Activated CD4-positive, alpha-beta T cell treated with anti-CD3 and anti-CD28 coated beads, Interleukin-2, amount 50 U/mL, for 1 hour (primary cell): ENCODE measurements at places on chromosomes 7 and 10.

- no peak for DNase-seq
These were observed 12.6 kb upstream of the DYNC2I1 start for GRCh38 chr7:158843771-158844170.

DNA sequence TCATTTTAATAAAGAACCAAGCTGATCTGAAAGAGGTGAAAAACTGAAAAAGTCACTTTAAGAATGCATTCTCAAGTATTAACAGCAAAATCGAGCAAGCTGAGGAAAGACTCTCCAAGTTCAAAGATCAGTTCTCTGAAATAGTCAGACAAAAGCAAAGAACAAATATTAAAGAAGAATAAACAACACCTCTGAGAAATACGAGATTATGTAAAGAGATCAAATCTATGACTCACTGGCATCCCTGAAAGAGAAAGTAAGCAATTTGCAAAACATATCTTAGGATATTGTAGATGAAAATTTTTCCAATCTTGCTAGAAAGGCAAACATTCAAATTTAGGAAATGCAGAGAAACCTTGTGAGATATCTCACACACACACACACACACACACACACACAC lies 138.4 kb upstream of the HGF start:
- no peak for DNase-seq

DNA sequence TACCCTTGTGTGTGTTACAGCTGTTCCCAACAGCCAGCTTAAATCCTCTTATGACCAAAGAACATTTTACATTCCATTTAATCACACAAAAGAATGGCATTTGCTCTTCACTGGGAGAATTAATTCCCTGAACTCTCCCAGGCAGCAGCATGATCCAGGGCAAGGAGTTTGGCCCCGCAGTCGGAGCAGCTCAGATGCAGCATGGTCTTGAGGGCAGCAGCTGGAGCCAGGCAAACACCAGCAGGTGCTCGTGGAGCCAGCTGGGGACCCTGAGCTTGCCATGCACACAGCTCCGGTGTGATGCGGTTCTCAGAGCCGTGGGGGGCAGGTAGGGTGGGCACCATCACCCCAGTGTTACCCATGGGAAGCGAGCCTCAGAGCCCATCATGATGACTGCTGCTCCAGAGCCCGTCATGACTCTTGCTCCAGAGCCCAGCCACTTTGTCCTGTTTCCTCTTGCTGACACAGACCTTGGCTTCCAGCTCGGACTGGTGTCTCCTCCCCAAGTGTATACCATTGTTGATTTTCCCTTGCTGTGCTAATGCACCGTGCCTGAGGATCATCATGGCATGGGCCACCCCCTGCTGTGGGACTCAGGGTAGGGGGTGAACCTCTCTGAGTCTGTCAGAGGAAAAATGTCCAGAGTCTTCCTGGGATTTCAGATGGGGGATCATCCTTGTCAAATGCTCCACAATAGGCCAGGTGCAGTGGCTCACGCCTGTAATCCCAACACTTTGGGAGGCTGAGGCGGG lies 75.8 kb downstream of the ZRANB1 start:
- DNase-seq: no peak

DNA sequence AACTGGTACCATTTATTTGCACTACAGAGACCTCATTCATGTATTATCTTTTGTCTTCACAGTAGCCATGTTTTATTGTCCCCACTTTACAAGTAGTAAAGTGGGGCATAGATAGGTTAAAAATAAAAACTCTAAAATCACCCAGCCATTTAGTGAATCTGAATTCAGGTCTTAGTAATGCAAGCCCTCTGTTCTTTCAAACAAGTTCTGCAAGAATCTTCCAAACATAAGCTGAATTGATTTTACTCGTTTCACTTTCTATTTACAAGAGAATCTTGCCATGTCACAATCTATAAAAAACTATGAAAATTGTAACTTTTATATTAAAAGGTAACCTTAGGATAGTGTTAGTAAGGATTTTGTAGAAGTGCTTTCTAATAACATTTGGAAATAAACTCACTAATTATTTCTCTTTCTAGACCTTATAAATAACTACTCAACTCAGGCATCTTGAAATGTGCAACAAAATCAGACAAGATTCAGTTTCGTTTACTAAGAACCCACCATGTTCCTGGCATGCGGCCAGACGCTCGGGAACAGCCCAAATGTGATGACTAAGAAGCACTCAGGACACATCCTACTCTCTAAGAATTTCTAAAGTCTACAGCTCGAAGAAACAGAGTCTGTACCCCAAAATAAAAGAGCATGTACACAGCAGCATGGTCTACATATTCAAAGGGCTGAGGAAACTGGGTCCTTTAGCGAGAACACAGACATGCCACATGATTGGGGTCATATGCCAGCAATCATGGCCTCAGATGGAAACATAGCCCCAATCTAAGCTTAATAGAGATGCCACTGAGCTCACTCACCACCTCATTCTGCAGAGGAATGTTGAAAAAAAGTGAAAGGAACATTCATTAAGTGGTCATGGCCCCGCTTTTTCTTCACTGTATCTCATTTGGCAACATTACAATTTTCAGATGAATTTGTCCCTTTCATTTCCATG lies 167.6 kb downstream of the AMPH start:
- peak; percentile 67 for DNase-seq

DNA sequence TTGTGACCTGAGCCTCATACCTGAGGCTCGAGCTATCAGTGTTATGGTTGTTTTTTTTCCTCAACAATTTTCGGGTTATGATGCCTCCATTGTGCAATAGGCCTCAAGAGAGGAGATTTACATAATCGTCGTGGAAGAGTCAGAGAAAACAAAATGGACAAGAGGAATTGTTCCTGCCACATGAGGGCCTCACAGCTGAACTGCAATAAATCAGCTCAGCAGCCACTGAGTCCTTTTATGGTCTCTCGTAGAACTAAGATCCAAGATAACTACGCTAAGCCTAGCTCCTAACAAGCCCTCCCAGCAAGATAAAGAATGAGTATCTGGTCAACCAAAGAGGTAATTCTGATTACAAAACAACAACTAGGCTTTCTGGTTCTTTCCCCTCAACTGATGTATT lies 336.8 kb downstream of the WDR11 start:
- DNase-seq: no peak

- DNase-seq: no peak
These were observed 162.1 kb upstream of the RNF32 start for GRCh38 chr7:156478486-156478885.

- peak; percentile 56 for DNase-seq
These were observed 27.1 kb downstream of the OGDH start for GRCh38 chr7:44633254-44634186.

DNA sequence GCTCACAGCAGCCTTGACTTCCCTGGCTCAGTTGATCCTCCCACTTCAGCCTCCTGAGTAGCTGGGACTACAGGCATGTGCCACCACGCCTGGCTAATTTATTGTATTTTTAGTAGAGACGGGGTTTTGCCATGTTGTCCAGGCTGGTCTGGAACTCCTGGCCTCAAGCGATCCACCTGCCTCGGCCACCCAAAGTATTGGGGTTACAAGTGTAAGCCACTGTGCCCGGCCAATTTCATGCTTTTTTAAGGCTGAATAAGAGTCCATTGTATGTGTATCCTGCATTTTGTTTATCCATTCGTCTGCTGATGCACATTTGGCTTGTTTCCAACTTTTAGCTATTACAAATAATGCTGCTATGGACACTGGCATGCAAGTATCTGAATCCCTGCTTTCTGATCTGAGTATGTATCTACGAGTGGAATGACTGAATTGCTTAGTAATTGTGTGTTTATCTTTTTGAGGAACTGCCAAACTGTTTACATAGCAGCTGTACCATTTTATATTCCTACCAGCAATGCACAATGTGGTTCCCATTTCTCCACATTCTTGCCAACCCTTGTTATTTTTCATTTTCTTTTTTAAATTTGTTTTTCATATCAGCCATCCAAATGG lies 37.3 kb upstream of the TPST1 start:
- DNase-seq: no peak

- no peak for DNase-seq
These were observed 48.4 kb downstream of the TMEM26 start for GRCh38 chr10:61404751-61405150.

GRCh38 chr7:47039904-47040303 lies 542.0 kb downstream of the TNS3 start:
- no peak for DNase-seq

GRCh38 chr10:96130326-96130995 lies 364 bp downstream of the ZNF518A start:
- DNase-seq: peak; percentile 67

GRCh38 chr7:143379611-143380259 lies 1.4 kb upstream of the ZYX start:
- DNase-seq: no peak

DNA sequence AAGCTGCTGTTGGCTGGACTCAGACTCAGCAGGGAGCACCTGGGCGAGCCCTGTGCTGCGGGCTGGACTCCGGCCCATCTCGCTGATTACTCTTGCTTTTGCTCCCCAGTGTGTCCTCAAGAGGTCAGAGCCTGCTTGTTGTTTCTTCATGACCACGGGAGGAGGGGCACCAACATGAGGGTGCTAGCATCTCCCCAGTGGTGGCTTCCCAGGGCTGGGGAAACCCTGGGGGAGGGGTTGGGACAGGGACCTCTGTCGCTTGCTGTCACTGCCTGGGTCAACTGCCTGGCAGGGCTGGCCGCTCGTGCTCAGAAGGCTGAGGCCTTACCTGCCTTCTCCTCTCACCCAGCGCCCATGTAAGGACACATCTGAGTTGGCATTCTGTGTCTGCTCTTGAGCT lies 152.3 kb upstream of the SHH start:
- no peak for DNase-seq

- DNase-seq: no peak
These were observed 58.0 kb downstream of the LCOR start for GRCh38 chr10:96890172-96890513.

GRCh38 chr7:137501562-137501961 lies 158.0 kb upstream of the PTN start:
- DNase-seq: no peak

GRCh38 chr7:146503844-146504243 lies 387.2 kb downstream of the CNTNAP2 start:
- no peak for DNase-seq

- DNase-seq: no peak
These were observed 32.1 kb downstream of the C10orf105 start for GRCh38 chr10:71687480-71687879.

DNA sequence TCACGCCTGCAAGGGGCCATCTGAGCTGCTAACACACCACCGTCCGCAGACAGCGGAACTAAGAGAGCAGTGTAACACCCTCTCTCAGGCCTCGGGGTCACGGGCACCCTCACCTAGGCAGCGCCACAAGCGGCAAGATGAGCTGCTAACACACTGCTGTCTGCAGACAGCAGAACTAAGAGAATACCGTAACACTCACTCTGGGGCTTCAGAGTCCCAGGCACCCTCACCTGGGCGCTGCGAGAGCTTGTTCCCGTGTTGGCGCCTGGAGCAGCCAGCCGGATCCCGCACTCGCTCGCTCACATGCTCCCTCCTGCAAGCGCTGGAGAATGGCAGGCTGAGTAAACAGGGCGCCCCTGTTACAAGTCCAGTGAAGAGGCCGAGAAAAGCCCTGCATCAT lies 160.2 kb downstream of the SRPK2 start:
- no peak for DNase-seq

DNA sequence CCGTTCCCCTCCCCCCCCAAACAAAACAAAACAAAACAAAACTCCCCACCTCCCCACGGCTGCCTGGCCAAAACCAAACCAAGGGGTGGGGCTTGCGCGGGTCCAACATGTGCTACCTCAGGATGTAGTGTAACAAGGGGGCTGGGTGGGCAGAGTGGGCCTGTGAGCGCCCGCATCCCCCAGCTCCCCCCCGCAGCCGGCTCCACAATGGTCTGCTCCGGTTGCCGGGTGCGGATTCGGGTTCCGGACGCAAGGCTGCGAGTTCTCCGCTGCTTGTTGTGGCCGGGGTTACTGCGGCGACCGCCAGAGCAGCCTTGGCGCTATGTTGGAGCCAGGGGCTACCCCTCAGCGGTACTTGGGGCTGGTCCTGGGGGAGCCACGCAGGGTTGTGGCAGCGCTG lies 4.9 kb downstream of the C10orf143 start:
- no peak for DNase-seq

- DNase-seq: no peak
These were observed 28.2 kb upstream of the IL6 start for GRCh38 chr7:22698767-22699166.

GRCh38 chr7:4803397-4804241 lies 28.2 kb downstream of the AP5Z1 start:
- no peak for DNase-seq

DNA sequence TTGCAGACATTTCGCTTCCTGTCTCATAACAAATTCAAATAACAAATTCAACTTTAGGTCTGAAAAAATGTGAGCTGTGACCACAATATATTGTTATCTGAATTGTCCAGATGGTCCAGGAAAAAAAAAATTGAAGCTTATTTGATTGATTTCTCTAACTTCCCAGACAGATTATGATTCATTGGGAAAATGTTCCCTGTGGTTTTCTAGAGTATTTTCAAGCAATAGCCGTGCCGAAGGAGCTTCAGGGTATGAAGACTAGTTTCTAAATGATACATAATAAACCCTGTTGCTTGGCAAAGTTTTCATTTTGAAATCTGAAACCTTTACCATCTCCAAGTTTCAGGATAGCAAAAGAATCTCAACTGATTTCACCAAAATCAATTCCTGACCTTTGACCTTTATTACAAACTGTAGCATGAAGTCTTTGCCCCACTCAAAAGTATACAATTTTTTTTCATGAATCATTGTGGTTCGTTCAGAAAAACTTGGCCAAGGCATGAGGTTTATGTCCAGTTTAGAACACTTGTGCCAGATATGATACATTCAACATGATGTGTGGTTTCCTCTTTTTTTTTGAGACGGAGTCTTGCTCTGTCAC lies 109.9 kb downstream of the JCAD start:
- no peak for DNase-seq

- DNase-seq: no peak
These were observed 20.1 kb upstream of the MMP21 start for GRCh38 chr10:125795637-125796190.

DNA sequence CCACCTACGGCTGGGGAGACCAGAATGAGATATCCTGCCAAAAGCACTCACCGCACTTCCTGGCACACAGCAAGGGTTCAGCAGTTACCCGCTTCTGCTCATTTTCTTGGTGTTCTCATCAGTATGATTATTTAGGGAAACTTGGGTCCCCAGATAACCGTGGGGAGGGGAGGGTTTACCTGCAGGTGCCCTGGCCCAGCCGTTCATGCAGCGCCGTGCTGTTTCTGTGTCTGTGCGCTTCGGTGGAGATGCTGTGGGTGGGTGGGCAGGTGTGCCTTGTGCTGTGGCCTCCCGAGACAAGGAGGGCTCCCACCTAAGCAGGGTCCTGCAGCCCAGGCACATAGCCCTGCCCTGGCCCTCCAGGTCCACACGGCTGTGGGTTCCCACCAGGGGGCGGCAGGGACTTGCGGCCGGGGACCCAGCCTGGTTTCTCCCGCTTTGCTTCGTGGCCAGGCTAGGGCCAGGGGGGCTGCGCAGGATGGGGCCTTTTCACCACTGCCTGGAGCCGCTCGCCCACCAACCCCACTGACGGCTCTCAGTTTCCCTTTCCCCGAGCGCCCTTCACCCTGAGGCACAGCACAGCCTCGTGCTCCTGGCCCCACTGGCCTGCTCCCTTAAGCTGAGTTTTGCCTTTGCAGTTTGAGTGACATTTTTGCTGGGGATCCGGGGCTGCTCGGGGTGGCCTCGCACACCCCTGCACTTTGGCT lies 78.5 kb downstream of the LHPP start:
- DNase-seq: peak; percentile 70
